ENCODE measurements at places on chromosomes 3 and 15.

DNA sequence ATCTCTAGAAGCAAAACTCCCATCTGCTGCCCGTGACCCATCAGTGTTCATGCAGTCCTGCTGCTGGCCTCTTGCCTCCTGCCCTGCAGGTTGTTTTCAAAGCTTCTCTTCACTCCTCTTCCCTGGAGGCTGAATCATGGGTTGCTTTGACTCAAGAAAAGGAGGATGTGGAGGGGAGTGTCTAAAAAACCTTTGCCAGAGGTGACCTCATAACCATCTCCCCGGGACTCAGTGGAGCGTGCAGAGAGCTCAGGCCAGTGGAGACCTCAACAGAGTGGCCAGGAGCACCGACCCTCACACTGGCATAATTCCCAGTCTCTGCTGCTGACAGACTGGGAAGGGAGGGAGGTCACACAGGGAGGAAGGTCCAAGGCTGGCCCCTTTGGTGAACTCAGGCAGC is 60.9 kb upstream of the ITGA11 start:
- no peak for DNase-seq

DNA sequence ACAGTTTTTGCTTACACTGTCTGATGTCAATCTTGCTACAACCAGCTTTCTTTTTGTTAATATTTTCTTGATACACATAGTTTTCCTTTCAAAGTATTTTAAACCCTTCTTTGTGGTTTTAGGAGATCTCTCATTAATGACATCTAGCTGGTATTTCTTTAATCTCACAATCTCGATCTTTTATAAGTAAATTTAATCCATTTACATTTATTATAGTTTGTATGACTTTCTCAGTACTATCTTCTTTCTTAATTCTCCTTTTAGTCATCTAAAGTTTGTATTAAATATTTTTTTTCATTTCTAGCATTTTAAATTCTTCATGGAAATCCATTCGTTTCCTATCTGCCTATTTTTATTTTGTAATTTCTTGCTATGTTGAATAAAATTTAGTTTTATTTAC is 55.4 kb downstream of the MRPL3 start:
- no peak for DNase-seq

DNA sequence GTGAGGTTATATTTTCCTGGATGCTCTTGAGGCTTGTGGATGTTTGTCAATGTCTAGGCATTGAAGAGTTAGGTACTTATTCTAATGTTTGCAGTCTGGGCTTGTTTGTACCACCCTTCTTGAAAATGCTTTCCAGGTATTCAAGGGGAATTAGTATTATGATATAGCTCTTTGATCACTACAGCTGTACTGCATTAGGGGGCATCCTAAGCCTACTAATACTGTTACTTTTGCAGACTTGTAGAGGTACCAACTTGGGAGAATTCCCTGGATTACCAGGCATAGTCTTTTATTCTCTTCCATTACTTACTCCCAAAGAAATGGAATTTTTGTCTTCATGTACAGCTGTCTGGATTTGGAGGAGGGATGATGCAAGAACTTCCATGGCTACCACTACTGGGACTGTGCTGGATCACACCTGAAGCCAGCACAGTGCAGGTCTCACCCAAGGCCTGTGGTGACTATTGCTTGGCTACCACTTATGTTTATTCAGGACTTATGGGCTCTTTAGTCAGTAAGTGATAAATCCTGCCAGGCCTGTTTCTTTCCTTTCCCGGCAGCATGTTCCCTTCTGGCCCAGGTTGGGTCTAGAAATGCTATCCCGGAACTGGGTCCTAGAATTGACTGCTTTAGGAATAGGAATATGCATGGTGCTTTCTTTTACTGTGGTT is 402.9 kb downstream of the IL20RB start:
- no peak for DNase-seq

DNA sequence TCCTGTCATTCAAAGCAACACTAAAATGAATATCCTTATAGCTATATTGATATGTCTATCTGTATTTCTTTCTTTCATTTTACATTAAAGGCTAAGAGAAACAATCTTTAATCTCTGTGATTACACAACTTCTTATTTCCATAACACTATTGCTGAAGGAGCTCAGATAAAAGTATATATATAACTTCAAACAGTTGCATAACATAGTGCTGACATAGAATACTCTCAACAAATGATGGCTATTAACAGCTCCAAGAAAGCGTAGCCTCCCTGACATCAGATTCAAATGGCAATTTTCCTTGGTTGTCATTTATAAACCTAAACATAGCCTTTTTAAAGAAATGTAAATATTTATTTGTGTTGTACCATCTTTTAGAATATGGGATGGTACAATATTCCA is 116.6 kb upstream of the PTPRG start:
- no peak for DNase-seq

GRCh38 chr3:57862894-57863293 is 106.8 kb downstream of the SLMAP start:
- no peak for DNase-seq
